ENCODE measurements at places on chromosomes 5 and 9.

DNA sequence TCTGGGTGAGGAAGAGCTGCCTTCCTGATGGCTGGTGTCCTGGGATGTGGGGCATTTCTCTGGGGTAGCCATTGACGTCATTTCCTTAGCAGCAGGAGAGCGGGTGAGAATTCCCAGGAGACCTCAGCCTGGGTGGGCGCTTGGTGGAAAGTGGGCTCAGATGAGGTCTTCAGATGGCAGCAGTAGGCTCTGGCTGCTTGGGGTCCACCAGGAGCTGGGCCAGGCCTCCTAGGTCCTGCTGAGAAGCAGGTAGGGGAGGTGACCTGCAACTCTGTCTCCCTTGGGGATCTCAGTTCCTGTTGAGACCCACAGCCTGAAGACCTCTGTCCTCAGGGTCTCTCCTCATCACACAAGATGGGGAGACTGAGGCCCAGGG, 31.5 kb downstream of the FAM163B start:
- DNase-seq, result no peak

GRCh38 chr5:142420561-142421227, 95.9 kb upstream of the SPRY4 start:
- DNase-seq, result peak; percentile 99

DNA sequence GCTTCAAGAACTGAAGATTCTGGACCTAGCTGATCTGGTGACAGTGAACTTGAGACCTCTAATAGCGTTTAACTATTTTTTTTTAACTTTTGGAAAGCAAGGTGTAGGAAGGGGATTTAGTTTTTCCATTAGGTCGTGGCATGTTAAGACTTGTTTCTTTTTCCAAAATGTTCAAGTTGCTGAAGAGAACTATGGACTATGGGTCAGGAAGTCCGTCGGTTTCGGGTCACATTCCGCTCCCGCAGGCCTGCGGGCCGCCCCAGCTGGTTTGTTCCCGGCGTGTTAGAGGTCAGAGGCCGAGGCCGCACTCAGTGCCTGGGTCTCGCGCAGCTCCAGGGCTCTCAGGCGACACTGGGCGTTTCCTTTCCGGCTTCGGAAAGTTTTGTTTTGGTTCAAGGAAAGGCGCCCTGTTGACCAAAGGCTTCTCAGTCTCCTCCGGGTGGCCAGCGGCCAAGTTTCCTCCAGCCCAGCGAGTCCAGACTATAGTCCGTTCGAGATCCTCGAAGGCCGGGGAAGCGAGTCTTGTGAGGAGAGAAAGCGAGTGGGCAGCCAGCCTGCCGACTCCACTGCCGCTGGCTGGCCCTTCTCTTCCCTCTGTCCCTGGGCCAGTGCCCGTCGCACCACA, 586 bp upstream of the FCHO2 start:
- no peak for DNase-seq

- no peak for DNase-seq
These were observed 203.5 kb upstream of the IER5L start for GRCh38 chr9:129381481-129381957.

DNA sequence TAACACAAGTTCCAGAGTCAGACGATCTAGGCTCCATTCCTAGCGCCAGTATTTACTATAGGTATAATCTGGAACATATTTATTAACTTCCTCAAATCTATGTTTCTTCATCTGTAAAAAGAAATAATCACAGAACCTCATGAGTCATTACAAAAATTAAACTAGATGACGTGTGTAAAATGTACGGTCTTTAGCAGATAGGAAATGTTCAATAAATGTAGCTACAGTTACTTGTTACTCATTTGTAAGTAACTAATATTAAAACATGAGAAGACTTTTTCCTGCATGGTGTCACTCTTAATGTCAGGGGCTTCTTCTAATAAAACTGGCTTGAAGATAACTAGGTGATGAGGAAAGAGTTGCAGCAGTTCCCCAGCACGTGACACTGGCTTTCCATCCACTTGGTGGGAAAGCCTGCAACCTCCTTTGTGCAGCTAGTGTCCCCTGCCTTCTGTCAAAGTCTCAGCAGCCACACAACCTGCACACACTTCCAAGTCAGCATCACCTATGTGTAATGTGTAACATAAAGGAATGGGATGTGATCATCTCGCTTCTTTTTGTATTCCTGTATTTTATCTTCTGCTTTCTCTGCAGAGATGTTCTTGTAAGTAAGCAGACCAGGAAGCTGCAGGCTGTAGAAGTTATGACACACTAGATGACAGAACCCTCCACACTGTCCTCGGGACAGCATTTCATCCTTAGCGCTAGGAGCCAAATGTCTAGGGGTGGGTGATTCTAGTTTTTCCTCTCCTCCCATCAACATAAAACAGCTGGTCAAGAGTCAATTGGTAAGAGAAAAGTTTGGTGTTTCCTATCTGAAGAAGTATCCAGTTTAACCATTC, 1.8 kb upstream of the JAKMIP2 start:
- no peak for DNase-seq

GRCh38 chr5:42855811-42856210, 44.1 kb upstream of the SELENOP start:
- DNase-seq, result no peak

All from NCI-H524 (cell line).